ENCODE measurements at places on chromosomes 11 and 22. TPM values are rescaled to one million over a fixed set of nuclear protein-coding genes. Genes with fewer than 3 reads are reported as not detected.

CHRM1 gene
- not detected for total RNA-seq

HORMAD2 gene
- total RNA-seq = not detected

TMEM121B gene
- 0.38 TPM for total RNA-seq

SF3B2 gene
- total RNA-seq = 140 TPM

RRM1 gene
- 35.7 TPM for total RNA-seq

SPDYC gene
- total RNA-seq = not detected

Measured in posterior vena cava (tissue), 2 donors.